Colonic mucosa (tissue), 4 donors: ENCODE measurements at places on chromosomes 1 and 21.

DNA sequence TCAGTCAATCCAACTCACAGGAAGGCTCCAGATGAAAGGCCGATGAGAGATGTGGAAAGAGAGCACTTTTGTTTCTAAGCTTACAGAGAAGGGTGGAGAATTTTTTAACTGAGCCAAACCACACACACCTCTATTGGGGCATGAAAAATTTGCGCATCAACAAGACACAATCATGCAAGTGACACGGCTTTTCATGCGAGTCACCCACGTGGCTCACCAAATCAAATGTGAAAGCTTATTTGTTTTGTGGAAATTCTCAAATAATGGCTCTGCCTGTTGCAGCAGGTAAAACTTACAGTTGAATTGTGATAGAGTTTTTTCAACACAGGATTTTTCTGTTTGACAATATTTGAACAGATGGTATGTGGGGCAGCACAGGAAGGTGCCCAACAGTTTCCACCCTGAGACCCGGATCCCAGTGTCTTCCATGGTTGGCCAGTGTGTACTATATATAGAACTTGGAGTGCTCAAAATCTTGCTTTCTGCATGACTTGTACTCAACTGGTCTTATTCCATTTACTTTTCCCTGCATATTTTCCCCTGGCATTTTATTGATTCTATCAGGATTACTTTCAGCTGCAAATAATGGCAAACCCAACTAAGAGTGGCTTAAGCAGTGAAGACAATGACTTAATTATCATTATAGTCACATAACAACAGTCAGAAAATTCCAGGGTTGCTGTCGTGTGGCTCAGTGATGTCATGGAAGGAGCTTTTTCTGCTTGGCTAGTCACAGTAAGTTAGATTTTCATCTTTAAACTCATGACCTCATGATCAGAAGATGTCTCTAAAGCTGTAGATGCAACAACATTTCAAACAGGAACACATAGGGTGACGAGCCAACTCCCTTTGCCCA lies 90.6 kb upstream of the SIM2 start:
- H3K4me1 ChIP-seq: no peaks in the 10 kb centered on the region
- H3K27me3 ChIP-seq: no peaks in the 10 kb centered on the region
- H3K27ac ChIP-seq: no peak overlapping the region
- no peak for DNase-seq
- no peak overlapping the region for H3K4me3 ChIP-seq

DNA sequence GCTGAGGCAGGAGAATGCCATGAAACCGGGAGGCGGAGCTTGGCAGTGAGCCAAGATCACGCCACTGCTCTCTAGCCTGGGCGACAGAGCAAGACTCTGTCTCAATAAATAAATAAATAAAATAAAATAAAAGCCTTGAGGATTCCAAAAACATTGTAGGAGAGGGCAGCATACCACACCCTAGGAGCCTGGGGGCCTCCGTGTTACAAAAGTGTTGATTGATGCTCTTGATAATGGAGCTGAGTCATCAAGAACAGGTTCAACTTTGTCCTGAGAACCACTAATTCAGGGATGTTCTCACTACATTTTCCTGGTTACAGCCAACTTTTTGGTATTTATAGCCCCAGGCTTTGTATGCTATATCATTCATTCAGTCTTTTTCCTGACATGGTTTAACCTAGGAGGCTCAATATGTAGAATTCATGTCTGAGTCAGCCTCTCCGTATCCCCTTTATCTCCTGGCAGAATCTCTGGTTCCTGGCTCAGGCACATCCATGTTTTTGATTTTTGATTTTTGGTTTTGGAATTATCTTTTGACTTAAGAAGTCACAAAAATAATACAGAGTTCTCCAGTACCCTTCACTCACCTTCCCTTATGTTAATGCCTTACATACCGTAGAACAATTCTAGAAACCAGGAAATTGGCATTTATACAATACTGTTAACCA lies 69.4 kb downstream of the LRRC8D start:
- H3K27ac ChIP-seq: no peak overlapping the region
- no peaks in the 10 kb centered on the region for H3K36me3 ChIP-seq
- no peak overlapping the region for H3K4me3 ChIP-seq
- no peaks in the 10 kb centered on the region for H3K27me3 ChIP-seq
- H3K4me1 ChIP-seq: no peaks in the 10 kb centered on the region
- DNase-seq: no peak

GRCh38 chr1:161066694-161067093 lies 3.0 kb downstream of the ARHGAP30 start:
- no peak overlapping the region for H3K4me3 ChIP-seq
- H3K27me3 ChIP-seq: no peaks in the 10 kb centered on the region
- no peaks in the 10 kb centered on the region for H3K4me1 ChIP-seq
- DNase-seq: no peak

GRCh38 chr1:184368354-184368753 lies 18.5 kb upstream of the C1orf21 start:
- no peaks in the 10 kb centered on the region for H3K36me3 ChIP-seq
- DNase-seq: no peak
- H3K4me1 ChIP-seq: peaks cover under 1% of the 10 kb centered on the region
- H3K27me3 ChIP-seq: no peaks in the 10 kb centered on the region

- H3K4me3 ChIP-seq: no peak overlapping the region
- H3K4me1 ChIP-seq: no peaks in the 10 kb centered on the region
- no peak for DNase-seq
- H3K27me3 ChIP-seq: no peaks in the 10 kb centered on the region
- no peak overlapping the region for H3K27ac ChIP-seq
Measured at GRCh38 chr1:63268876-63269275, 53.5 kb upstream of the FOXD3 start.
